ENCODE measurements at places on chromosomes 3 and 15.
A peak's percentile ranks its signal among the peaks of the same experiment; 100 is the strongest.

GRCh38 chr15:25784876-25785640 lies 78.1 kb downstream of the ATP10A start:
- no peak for DNase-seq

GRCh38 chr3:173275740-173276139 lies 121.8 kb upstream of the NLGN1 start:
- no peak for DNase-seq

GRCh38 chr3:30614943-30615342 lies 8.5 kb downstream of the TGFBR2 start:
- no peak for DNase-seq

- DNase-seq = no peak
Observed at GRCh38 chr3:168925568-168925967, 737.9 kb downstream of the MECOM start.

DNA sequence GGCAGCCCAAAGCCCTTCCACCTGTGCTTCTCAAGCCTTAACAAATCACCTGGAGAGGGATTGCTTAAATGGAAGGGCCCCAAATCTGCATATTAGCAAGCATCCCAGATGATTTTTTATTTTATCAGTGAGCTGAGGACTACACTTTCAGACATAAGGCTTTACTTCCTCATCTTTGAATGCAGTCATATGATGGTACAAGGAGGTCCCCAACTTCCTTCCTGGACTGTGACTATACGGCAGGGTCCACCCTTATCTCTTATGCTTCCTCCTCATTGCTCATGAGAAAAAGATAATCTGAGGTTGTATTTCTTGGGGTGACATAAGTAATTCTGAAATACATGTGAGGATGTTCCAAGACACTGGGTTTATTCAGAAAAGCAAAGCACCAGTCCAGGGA lies 13.7 kb upstream of the HEG1 start:
- DNase-seq = no peak

- peak; percentile 73 for DNase-seq
Observed at GRCh38 chr3:58471025-58471887, 20.6 kb upstream of the KCTD6 start.

GRCh38 chr15:63532307-63532744 lies 27.9 kb downstream of the USP3 start:
- DNase-seq = no peak

DNA sequence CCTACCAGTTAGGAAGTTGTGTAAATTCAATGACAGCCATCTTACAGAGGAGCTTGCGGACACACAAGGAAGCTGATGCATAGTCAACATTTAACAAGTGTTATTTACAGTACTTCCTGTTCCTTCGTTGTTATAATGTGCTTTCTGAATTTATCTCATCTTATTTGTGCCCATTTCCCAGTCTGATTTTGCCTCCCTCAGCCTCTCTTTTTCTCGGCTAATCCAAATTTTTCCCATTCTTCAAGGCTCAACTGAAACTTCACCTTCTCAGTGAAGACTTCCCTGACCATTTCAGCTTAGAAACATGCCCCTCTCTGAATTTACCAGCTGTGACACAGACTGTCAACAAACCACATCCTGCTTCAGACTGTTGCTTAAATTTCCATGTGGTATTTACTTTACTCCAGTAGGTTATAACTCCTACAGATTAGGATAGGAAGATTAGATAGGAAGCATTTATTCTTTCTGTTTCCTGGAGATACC lies 55.7 kb upstream of the CP start:
- DNase-seq = no peak

DNA sequence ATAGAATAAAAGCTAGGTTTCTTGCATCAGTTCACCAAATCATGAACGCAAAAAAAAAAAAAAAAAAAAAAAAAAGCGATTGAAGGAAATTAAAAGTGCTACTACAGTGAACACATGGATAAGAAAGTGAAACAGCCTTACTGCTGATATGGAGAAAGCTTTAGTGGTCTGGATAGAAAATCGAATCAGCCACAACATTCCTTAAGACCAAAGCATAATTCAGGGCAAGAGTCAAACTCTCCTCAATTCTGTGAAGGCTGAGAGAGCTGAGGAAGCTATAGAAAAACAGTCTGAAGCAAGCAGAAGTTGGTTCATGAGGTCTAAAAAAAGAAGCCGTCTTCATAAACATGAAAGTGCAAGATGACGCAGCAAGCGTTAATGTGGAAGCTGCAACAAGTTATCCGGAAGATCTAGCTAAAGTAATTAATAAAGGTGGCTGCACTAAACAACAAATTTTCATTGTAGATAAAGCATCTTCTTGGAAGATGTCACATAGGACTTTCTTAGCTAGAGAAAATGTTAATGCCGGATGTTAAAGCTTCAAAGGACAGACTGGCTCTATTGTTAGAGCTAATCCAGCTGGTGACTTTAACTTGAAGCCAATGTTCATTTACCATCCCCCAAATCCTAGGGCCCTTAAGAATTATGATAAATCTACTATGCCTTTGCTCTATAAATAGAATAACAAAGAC lies 19.2 kb downstream of the P3H2 start:
- peak; percentile 35 for DNase-seq

GRCh38 chr3:86989611-86990010 lies 1.3 kb downstream of the VGLL3 start:
- DNase-seq = no peak

GRCh38 chr3:71872256-71872655 lies 87.3 kb upstream of the PROK2 start:
- no peak for DNase-seq
